ENCODE measurements at places on chromosomes 13 and 19.

DNA sequence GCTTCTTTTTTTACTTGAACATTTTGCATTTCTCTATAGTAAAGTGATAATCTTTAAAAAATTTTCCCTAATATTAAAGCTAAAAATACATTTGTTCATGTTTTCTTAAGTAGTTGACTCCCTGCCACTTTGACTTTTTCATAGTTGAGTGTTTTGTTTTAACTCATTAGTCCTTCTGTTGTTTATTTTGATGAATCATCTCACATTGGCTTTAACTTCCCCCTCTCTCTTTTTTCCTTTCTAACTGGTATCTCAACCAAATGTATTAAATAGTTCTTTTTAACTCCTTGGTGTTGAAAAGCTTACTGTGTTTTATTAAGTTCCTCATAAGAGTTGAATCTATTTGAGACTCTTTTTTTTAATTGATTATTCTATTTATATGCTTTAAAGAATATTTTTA lies 2.8 kb downstream of the TNFSF13B start:
- DNase-seq = no peak

DNA sequence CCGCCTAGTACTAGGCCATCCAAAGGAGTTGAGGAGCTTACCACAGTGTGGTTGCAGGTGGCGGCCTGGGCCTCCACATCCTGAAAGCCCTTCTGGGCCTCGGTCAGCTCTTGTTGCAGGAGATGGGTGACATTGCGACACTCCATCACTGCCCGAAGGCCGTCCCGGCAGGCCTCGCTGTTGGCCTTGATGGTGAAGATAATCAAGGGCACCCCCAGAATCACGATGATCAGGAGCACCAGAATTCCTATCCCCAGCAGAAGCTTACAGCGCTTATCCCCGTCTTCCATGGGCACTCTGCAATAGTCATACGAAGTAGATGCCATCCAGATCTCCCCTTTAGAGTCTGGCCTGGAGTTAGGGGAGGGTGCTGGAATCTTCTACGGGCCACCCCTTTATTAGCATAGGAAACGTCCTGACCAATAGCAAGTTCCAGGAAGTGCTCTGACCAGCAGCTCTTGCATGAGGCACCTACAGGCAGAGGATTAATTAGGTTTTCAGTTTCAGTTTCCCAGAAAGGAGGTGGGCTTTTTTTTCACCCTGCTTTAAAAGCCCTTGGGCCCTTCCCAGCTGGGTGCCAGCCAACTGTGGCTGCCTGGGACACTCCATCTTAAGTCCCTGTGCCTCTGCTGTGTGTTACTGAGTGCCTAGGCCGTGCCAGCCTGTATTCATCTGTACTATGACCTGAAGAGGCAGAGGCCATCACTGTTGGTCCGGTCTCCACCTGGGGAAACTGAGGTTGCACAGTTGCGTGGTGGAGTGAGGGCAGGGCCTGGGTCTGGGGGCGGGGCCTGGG lies at the start of gene BST2:
Gene BST2, minus strand, starts transcription at position 381 of the 796 bp plus-strand sequence. Its CDS starts 55 bp downstream, at position 326.
- DNase-seq = no peak

GRCh38 chr13:80334597-80335260 lies 6.2 kb downstream of the SPRY2 start:
- no peak for DNase-seq

- no peak for DNase-seq
Observed at GRCh38 chr13:52892925-52893324, 44.5 kb upstream of the PCDH8 start.

GRCh38 chr19:12868540-12869112 lies 12.6 kb downstream of the DNASE2 start:
- DNase-seq = no peak

DNA sequence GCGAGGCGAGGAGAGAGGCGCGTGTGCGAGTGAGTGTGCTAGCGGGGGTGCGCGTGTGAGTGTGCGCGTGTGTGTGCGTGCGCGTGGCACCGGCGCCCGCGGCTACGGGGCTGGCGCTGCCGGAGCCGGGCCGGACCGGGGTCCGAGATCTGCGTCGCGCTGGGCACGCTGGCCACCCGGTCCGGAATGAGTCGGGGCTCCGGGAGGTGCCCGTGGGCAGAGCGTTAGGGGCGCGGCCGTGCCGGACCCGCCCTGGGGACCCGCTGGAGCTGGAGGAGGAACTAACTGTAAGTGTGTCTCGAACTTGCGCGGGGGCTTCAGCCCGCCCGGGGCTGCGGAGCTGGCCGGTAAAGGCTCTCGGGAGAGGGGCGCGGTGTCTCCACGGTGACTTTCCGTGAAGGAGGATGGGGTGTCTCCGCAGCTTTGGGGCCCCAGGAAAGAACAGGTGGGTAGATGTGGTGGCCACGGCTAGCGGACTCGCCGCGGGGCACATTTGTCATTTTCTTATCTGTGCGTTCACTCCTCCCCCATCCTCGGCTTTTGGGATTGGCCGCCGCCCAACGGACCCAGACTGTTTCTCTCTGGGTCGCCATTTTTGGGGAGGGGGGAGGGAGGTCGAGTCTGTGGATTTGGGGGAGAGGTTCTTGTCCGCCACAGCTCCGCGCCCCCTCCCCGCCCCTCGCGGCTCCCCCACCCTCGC lies 10.1 kb upstream of the SOX1 start:
- DNase-seq = no peak

GRCh38 chr19:33205110-33205509 lies 11.0 kb downstream of the LRP3 start:
- no peak for DNase-seq

DNA sequence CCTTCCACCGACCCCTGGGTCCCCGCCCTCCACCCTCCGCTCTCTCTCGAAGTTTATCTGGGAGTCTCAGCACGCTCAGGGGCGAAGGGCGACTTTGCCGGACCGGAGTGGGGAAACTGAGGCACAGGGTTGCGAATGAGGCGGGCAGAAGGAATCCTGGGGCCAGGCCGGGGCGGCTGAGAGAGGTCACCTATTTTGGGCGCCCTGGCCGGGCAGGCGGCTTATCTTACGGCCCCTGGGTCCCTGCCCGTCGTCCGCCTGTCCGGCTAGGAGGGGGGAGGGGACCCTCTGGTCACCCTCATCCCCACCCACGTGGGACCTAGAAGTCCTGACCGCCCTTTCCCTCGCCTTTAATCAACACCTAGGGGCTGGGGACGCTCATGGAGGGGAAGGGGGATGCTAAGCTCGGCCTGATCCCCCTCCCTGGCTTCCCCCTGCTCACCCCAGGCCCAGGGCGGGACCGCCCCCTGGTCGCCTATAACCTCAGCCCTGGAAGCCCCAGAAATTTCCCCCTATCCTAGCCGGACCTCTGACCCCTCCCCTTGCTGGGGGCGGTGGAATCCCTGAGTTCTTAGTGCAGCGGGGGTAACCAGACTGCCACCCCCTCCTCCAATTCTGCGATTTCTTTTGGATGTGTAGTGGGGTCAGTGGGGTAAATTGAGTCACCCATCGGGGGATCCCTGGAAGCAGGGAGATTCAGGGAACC lies 556 bp downstream of the TRIP10 start:
- DNase-seq = peak; percentile 80

Measured in muscle of back (tissue), 13 donors.